ENCODE measurements at places on chromosomes 7 and 10.

DNA sequence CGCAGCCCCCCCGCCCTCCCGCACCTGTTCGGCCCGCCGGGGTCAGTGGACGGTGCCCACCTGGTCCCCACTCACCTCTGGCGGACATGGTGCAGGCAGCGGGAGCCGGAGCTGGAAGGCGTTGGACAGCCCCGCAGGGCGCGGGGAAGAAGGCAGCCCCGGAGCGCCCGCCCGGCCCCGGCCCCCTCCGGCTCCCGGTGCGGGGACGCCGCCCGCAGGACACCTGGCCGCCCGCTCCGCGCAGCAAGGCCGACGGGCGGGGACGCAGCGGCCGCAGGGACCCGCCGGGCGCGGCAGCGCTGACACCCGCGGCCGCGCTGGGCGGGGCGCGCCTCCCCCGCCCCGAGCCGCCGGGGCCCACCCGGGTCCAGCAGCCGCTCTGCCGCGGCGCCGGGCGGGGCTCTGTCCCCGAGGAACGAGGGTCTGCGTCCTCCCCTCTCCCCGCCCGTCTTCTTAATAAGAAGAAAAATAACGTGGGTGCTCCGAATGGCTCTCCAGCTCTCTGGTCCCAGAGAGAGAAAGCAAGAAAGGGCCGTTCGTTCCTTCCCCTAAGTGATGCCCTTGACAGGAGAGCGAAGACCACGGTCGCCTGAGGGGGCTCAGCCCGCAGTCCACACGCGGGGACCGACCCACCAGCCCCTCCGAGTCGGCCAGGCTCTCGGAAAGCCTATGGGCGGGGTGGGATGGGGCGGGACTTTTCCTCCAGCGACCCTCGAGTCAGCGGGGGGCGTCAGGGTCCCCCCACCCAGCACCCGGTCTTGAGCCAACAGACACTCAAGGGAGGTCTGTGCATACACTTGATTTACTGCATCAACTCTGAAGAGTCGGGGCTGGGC is 53.4 kb upstream of the FHIP2A start:
- DNase-seq = no peak

DNA sequence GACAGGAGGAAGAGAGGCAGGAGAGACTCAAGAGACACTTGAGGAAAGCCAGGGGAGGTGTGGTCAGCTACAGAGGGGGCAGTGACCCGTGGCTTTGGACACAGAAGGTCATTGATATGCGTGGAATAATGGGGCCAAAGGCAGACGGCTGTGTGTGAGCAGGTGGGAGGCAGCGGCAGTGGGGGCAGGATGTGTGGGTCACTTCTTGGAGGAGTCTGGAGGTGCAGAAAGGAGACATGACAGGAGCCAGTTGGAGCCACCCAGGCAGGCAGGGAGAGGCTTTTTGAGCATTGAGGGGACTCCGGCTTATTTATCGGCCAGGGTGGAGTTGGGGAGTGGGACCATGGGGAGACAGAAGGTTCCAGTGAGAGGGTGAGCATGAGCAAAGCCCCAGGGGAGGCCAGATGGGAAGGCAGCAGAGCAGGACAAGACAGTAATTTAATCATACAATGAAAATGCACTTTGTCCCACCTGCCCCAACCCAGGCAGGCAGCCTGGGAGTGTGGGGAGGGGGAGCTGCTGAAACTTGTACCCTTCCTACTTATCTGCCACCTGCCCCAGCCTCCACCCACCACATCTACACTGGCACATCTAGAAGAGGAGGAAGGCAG is 5.0 kb downstream of the LDB3 start:
- no peak for DNase-seq

DNA sequence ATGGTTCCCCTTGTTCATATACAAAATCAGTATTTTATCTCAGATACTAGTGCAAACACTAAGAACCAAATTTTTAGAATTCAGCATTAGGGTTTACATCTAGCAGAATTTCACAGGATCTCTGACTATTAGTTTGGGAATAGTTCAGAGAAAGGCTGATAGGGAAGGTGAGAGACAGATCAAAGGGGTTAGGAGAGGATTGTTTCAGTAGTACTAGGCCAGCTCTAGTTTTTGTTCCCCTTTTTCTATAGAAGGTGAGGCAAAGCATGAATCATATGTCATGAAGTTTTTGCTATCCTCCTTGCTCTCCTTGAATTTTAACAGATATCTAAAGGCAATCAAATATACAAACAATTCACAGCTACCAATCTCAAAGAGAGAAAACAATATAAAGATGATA is 26.1 kb upstream of the CTNNA3 start:
- DNase-seq = no peak

- no peak for DNase-seq
Measured at GRCh38 chr10:114266521-114266920, 27.5 kb downstream of the VWA2 start.

DNA sequence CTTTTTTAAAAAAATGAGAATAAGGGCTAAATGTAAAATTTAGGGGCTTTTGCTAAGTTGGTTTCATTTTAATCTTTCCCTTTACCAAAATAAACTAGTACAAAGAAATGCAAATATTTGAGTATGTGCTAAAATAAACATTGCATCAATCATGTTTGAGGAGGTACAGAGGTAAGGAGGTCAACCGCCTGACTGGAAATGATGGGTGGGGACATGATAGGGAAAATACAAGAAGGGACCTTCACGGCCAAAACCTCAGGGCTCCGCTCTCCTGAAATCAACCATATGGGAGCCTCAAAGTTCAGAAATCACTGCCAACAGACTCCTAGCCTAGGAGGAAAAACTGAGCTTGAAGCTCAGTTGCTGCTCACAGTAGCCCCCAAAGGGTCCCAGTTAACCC is 207.6 kb downstream of the AHR start:
- no peak for DNase-seq

DNA sequence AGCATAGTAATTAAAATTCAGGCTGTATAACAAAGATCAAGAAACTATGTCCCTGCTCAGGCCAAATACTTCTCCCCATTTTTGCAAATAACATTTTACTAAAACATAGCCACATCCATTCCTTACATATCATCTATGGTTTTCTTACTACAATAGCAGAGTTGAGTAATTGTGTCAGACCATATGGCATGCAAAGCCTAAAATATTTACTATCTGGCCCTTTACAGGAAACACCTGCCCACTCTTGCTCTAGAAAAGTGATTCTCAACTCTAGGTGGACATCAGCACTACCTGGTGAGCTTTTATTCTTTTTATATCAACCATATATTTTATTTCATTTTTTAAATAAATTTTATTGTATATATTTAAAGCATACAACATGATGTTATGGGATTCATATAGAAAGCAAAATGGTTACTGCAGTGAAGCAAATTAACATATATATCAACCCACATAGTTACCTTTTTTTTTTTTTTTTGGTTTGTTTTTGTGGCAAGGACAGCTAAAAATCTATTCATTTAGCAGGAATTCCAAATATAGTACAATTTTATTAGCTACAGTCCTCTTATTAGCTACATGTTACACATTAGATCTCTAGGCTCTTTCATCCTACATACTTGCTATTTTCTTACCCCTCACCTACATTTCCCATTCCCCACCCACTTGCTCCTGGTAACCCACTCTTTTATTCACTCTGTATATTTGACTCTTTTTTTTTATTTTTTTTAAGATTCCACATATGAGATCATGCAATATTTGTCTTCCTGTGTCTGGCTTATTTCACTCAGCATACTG is 19.6 kb downstream of the ABI1 start:
- DNase-seq = no peak

DNA sequence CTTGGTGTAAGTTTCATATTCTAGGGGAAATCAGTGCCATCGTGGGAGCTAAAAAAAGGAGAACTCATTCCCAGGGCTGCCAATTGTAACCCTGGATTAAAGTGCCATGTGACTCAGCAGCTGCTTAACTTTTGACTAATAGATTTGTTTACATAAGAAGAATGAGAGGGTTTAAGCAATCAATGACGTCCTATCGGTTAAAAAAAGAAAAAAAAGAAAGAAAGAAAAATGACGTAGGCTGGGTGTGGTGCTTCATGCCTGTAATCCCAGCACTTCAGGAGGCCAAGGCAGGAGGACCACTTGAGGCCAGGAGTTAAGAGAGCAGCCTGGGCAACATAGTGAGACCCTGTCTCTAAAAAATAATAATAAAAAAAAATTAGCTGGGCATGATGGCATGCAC is 116.2 kb upstream of the AFAP1L2 start:
- DNase-seq = no peak

- DNase-seq = no peak
Measured at GRCh38 chr7:122046402-122046801, 97.6 kb downstream of the AASS start.

GRCh38 chr10:49593998-49594397 is 16.1 kb upstream of the SLC18A3 start:
- no peak for DNase-seq

- DNase-seq = no peak
Measured at GRCh38 chr10:133457100-133457841, 3.5 kb downstream of the SCART1 start.

DNA sequence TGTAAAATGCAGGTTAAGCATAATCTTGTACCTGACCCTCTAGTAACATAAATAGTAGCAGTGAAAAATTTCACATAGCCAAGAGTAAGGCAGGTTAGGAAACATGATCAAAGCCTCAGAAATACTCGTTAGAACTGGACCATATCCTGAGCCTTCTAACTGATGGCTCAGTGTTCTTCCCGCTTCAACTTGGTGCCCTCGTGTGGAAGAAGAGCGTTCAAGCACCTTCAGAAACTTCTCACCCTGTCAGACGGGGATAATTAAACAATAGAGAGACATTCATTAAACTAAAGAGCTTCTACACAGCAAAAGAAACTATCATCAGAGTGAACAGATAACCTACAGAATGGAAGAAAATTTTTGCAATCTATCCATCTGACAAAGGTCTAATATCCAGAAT is 124.5 kb downstream of the MYOF start:
- DNase-seq = no peak

DNA sequence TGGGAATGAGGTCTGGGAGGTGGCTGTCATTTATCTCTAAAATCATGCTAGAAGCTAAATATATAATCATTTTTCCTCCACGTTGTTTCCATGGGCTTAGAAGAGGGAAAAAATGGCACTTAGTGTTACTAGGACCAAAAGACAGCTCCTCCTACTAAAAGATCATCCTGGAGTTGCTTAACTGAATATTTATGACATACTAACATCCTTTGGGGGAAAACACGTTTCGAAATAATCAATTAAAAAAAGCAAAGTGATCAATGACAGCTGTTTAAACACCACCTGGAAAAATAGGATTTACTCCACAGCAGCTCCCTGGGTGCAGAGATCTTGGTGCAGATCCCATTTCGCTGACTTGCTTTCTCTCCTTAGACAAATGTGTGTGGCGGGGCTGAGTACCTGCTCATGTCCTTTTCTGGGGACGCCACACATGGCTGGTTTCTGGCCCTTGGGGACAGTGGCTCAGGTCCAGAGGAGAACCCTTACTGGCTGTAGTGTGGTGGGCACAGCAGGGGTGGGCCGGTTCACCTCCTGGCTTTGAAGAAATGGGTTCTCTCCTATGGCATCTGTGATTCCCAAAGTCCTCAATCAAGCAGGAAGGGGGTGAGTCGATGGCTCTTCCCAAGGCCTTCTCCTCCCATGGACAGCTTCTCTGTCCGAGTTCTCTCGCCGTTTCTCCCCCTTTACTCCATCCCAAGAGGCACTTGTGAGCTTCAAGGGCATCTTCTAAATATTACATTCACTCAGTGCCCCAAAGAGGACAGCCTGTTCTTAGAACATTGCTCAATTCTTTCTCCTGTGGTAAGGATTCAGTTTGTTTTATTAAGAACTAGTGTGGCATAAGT is 156.4 kb upstream of the KLF14 start:
- no peak for DNase-seq

GRCh38 chr7:151038951-151039849 is 9.1 kb upstream of the ASIC3 start:
- DNase-seq = peak; percentile 61

DNA sequence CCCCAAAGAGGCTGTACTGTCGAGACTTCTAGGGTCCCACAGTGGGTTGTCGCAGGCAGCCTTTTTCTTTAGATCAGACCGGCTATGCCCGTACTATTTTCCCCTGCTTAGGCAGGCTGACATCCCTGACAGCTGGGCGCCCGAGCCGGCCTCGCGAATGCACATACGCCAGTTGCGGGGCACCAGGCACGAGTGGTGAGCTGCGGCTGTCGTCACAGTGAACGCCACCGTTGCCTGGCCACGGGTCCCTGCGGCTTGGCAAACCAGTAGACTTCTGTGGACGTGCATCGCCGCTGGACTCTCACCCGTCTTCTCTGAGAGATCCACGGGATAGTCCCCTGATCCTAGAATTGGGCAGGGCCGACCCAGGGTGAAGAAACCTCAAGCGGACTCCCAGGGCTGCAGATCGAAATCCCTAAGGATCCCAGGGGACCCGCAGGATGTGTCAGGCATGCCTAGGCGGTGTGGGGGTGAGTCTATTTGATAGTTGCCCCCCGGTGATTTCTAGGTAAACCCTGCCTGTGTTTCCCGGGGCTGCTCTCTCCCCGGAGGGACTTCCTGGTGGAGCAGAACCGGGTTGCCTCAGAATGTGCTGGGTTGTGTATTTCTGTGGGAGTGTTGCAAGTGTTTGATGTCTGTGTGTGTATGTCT is 33.0 kb upstream of the ZNF273 start:
- no peak for DNase-seq

GRCh38 chr10:99761365-99761764 is 21.1 kb upstream of the ABCC2 start:
- DNase-seq = no peak

DNA sequence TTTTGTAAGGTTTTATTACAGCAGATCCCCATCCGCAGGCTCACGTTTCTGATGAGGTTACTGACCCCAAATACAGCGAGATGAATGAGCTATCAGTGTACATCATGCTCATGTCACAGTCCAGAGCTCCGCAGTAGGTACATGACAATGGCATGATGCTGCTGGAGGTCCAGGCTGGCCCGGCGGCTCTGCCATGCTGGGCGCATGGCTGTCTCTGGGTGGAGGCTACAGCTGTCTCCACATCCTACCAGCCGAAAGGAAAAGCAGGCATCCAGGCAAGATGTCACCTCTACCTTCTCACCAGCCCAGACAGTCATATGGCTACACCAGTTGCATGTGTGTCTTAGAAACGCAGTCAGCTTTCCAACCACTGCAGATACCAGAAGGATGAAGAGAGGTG is 90.9 kb upstream of the RNF32 start:
- no peak for DNase-seq
